ENCODE measurements at places on chromosomes 11 and 22.

DNA sequence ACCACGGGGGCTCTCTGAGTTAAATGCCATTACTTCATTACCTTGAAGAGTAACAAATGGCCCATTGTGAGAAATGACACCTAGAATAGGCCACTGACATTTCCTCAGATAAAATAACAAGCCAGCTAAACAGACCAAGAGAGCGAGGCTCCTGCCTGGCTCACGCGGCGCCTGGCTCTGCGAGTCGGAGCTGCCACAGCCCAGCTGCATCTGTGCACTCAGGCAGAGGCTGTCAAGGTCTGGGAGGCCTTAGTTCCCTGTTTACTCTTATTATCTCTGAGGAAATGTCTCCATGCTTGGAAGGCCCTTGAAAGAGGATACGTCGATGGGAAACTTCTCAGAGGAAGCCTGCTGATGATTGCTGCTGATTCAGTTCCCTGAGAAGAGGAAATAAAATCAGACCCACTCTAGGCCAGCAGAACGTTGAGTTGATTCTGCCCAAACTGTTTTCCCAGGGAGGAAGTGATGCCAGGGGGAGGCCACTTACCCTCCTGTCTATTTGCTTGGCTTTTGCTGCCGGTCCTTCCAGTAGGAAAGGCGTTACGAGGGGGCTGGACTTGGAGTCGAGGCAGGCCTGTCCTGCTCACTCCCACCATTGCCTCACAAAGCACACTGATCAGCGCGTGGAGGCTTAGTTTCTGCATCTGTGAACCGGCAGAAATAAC lies 208.8 kb downstream of the TBC1D22A start:
- DNase-seq: no peak

DNA sequence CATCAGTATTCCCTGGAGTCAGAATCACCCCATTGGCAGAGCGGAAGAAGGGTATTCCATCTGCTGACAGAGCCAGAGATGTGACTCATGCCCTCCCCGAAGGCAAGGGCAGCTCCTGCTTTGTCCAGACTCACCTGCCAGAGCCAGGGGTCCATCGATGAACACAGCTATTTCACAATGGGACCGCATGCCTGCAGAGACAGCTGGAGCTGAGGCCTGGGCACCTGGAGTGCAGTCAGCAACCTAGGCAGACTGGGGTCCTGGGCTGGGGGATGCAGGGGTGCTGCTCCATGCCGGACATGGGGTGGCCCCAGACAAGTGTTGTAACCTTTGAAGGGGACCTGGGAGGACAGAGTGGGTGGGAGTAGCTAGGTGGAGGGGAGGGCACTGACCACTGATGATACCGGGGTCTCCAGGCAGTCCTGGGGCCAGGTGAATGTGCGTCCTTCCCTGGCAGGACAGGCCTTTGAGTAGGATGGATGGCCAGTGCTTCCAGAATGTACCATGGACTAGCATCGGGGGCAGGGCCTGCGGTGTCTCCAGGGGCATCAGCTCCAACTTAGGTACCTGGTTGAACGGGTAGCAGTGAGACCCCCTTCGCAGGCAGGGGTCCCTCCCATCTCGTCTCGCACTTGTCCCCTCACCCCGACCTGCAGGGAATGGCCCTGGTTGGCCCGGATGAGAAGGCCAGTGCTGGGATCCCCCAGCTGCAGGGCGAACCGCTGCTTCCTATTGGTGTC lies 1.7 kb downstream of the TRPT1 start:
- DNase-seq: no peak

GRCh38 chr11:130574740-130575139 lies 126.3 kb downstream of the ADAMTS15 start:
- DNase-seq: no peak

DNA sequence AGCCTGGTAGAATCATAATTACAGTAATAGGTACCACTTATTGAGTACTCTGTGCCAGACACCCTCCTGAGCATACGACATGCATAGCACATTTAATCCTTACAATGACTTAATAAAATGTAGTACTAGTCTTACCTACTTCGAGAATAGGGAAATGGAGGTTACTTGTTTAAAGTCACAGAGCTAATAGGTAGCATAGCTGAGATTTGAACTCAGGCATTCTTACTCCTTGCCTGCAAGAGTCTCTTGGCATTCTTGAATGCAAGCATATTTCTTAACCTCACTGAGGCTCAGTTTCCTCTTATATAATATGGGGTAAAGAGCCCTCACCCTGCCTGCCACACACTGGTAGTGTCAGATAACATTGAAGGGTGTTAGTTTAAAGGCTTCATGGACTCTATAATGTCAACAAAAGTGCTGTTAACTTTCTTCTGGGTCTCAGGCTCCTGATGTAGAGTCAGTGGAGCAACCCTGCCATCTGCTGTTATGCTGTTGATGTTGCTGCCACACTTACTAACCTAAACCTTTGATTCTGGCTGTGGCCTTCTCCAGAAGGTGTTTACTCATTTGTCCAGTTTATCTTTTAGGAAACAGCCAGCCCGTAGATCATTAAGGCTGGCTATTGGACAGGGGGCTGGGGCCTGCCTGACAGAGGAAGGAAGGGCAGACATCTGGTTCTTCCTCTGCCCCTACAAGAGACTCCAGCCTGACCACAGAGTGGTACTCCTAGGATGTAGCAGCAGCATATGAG lies 18.9 kb downstream of the LIMK2 start:
- DNase-seq: no peak

- DNase-seq: no peak
These were observed 1488.6 kb downstream of the BRD1 start for GRCh38 chr22:48338793-48339705.

Data from brain pericyte (primary cell).